ENCODE measurements at places on chromosomes 7 and 10. TPM values are rescaled to one million over a fixed set of nuclear protein-coding genes. Genes with fewer than 3 reads are reported as not detected.

FAM180A gene
- total RNA-seq: not detected

- DNase-seq: no peak
Observed at GRCh38 chr10:581776-582330, 107.6 kb downstream of the DIP2C start.

DNA sequence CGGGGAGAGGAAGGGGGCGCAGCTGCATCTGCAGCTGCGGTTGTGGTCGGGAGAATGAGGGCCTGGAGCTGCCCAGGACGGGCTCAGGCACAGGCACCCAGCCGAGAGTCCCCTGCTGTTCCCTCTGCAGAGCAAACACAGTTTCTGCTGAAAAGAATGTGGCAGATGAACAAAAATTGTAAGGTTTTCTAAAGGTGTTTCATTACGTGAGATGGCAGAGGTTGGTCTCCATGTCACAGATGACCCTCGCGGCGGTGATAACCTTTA is 456.2 kb downstream of the DNAJB6 start:
- DNase-seq: no peak

DNA sequence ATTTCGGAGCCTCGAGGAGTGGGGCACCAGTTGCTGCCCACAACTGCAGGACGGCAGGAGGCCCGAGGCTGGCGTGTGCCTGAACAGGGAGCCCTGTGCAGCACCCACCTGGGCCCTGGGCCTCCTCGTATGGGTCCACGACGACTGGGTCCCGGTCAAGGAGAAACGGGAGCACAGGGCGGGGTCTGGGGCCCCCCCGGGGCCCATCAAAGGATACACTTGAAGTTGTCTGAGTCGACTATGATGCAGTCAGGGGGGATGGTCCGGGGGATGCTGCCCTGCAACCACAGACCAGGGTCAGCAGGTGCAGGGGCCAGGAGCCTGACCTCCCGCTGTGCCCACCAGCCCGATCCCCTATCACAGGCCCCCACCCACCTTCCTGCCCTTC is 28.5 kb upstream of the NKX6-2 start:
- no peak for DNase-seq

FOXI2 gene
- total RNA-seq: not detected

BAG3 gene
- 30.5 TPM for total RNA-seq

GRCh38 chr7:58087536-58088190 is 637.7 kb downstream of the ZNF716 start:
- no peak for DNase-seq

TMEM184A gene
- total RNA-seq: 1.5 TPM

DNA sequence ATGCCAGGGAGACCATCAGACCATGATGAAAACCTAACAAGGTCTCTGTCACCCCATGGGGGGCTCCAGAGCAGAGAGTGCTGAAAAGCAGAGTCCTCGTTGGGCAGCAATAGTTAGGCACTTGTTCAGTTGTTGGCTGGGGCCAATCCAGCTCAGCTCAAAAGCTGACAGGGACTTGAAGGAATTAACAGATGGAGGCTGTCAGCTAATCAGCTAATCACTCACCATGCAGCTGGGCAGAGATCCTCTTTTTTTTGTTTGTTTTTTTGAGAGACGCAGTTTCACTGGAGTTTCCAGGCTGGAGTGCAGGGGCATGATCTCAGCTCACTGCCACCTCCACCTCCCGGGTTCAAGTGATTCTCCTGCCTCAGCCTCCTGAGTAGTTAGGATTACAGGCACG is 18.1 kb downstream of the CEP55 start:
- DNase-seq: no peak

- no peak for DNase-seq
Observed at GRCh38 chr7:42125321-42125720, 111.7 kb downstream of the GLI3 start.

DNA sequence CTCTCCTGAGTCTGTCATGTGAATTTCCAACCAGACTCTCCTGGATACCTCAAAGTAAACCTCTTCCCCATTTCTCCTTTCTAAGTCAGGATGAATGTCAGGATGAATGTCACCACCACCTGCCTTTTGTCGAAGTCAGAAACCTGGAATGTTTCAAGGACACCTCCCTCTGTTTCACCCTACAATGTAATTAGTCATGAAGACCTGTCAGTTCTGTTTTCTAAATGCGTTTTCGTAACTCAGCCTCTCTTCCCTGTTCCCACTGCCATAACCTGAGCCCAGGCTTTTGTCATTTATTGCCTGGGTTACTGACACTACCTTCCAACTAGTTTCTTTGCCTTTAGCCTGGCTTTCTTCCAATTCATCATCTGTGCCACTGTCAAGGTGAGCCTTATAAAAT is 5.5 kb upstream of the STN1 start:
- no peak for DNase-seq

- DNase-seq: no peak
Observed at GRCh38 chr10:47039562-47039913, 128.3 kb downstream of the PTPN20 start.

GRCh38 chr10:51983481-51983880 is 284.1 kb upstream of the CSTF2T start:
- DNase-seq: no peak

DNA sequence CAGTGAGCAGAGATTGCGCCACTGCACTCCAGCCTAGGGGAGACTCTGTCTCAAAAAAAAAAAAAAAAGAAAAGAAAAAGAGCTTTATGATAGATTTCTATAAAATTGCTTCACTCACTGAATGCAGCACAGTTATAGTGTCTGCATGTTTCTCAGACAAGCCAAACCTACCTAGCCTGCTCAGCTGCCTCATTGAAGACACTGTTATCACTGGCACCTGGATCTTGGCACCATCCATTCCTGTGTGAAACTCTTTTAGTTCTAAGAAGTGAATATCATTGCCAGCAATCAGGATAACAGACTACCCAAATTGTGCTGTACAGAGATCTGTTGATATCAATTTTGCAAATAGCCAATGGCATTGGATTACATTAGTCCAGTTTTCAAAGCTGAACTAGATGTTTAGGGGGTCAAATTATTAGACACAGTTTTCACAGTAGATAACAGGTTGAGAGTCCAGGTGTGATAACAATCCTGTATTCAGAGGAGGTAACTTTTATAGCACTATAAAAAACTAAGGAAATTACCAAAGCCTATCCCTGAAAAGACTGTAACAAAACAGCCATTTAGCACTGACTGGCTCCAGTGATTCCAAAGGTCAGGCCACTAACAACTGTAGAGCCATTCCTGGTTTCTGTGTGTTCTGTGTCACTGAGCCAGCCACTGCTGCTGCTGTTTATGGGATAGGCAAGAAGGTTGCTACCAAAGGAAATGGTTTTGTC is 17.1 kb downstream of the PDSS1 start:
- DNase-seq: no peak

SPDYE6 gene
- not detected for total RNA-seq

GRCh38 chr10:19096501-19097073 is 48.0 kb downstream of the MALRD1 start:
- no peak for DNase-seq

DNA sequence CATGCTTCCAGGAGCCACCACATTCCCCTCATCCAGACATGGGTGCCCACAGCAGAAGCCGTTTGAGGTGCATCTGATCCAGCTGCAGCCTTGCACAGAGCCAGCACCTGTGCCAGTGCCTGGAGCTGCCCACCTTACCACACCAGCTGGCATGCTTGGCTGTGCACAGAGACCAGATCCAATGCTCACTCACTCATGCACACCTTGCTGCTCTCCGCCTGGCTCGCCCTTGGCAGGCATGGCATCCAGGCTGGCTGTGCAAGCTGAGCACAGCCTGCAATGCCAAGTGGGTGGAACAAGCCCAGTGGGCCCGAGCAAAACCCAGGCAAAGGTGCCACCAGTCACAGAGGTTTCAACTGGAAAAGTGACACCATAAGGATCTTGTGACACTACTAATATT is 66.9 kb upstream of the SEMA3A start:
- DNase-seq: no peak

- DNase-seq: no peak
Observed at GRCh38 chr10:42623929-42624328, 14.4 kb downstream of the ZNF33B start.

DNA sequence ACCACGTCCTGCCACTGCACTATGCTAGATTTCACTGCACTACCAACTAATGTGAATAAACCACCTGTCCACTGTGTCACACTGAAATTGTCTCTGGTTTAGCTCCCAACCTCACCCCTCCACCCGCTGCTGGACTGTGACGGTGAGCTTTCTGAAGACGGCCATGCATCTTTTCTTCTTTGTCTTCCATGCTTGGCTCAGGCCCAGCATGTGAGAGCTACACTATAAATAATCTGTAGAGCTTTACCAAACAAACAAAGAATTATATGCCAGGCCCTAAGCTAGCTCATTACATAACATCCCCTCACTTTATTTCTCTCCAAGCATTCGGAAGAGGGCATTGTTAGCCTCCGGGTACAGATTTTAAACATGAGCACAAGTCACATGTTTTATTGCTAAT is 633.2 kb downstream of the TNS3 start:
- DNase-seq: no peak

TBXAS1 gene
- 13.5 TPM for total RNA-seq

DNA sequence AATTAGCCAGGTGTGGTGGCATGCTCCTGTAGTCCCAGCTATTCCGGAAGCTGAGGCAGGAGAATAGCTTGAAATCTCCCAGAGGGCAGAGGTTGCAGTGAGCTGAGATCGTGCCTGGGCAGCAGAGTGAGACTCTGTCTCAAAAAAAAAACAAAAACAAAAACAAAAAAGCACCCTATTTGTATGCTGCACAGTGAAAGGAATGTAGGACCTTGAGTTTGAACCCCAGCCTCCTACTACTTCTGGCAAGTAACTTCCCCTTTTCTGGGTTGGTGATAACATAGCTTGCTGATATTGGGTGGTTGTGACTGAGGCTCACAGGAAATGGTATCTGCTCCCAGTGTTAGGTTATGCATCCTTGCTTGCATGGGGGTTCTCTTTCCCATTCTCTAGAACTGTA is 205.3 kb downstream of the BUB3 start:
- DNase-seq: no peak

- no peak for DNase-seq
Observed at GRCh38 chr10:75209086-75209920, 1.3 kb upstream of the VDAC2 start.

GRCh38 chr7:158345731-158346130 is 241.9 kb downstream of the PTPRN2 start:
- no peak for DNase-seq

C7orf57 gene
- 1.2 TPM for total RNA-seq

- DNase-seq: no peak
Observed at GRCh38 chr7:151078233-151079040, 2.2 kb downstream of the FASTK start.

Data from HT1080 (cell line).